RPMI7951 (cell line): ENCODE measurements at places on chromosomes 11 and 22.

DNA sequence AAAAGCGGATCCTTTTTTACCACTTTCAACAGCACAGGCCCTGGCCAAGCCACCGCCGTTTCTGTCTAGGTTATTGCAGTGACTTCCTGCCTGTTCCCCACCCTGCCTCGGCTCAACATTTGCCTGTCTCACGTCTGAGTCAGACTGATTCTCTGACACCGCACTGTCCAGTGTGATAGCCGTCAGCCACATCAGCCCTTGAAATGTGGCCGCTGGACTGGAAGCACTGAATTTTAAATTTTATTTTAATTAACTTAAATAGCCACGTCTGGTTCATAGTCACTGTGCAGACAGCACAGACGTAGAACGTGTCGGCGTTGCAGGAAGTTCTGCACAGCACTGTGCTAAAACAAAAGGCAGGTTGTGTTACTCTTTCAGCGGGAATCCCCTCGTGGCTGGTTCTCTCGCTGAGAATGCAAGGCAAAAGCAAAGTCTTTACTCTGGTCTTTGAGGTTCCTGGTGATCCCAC is 56.3 kb upstream of the ADSL start:
- peak; percentile 55 for DNase-seq

DNA sequence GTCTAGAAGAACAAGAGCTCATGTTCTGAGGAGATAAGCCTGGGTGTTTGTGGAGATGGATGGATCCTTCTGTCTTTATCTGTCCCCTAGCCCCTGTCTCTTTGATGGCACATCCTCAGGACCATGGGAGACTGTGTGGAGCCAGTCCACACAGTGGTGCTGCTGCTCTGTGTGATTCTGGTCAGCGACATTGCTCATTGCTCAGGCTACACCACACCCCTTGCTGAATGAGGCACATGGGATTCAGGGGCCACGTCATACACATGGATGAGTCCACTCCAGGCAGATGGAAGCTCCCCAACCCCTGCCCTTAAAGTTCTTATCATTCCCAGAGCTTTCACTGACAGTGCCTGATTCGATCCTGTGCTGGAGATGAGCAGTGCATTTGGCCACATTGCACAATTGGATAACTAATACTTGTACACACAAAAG is 222.2 kb downstream of the NAV2 start:
- peak; percentile 57 for DNase-seq

- DNase-seq = peak; percentile 52
These were observed 11.9 kb upstream of the MDK start for GRCh38 chr11:46369458-46370152.

DNA sequence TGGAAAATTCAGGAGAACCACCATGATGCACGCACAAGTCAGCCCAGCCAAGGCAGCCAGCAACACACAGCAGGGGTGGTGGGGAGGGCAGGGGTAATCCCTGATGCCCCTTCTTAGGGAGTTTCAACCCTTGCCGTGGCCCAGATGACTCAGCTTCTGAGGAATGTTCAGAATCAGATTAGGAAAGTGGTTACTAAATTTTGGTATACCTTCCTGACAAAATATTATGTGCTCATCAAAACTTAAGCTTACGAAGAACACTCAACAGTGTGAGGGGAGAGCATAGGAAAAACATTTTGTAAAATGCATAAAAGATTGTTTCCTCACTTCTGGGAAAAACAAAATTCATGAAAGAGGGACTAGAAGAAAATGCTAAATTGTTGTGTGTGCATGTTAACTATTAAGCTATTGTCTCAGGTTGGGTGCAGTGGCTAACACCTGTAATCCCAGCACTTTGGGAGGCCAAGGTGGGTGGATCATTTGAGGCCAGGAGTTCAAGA is 32.1 kb downstream of the SERPIND1 start:
- peak; percentile 41 for DNase-seq

DNA sequence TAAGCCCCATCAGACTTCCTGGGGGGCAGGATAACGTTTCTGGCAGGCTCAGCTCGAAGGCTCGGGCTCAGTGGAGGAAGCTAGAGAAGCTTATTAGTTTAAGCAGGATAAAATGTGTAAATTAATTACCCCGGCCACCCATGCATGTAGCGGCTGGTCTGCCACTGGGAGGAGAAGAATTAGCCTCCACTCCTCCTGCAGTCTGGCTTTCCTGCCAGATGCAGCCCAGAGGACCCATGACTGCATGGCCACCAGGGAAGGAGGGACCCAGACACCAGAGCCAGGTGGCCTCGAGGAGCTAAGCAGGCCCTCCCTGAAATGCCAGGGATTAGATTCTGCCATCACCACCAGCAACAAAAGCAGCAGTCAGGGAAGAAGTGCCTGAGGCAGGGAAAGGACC is 32.3 kb downstream of the TRIM29 start:
- no peak for DNase-seq

DNA sequence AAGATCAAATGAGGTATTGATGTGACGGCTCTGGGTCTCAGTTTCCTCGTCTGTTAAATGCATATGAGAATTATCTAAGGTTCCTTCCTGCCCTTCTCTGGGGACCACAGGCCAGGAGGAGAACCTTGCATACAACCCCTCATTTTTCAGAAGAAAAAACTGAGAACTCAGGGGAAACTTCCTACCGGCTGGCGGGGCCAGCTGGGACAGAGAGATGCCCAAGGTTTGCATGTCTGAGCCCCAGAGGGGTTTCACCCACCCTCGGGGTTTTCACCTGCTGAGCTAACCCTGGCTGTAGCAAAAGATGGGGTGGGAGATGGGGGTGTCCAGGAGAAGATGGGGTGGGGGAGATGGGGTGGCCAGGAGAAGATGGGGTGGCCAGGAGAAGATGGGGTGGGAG is 4.3 kb downstream of the TNFRSF13C start:
- no peak for DNase-seq

DNA sequence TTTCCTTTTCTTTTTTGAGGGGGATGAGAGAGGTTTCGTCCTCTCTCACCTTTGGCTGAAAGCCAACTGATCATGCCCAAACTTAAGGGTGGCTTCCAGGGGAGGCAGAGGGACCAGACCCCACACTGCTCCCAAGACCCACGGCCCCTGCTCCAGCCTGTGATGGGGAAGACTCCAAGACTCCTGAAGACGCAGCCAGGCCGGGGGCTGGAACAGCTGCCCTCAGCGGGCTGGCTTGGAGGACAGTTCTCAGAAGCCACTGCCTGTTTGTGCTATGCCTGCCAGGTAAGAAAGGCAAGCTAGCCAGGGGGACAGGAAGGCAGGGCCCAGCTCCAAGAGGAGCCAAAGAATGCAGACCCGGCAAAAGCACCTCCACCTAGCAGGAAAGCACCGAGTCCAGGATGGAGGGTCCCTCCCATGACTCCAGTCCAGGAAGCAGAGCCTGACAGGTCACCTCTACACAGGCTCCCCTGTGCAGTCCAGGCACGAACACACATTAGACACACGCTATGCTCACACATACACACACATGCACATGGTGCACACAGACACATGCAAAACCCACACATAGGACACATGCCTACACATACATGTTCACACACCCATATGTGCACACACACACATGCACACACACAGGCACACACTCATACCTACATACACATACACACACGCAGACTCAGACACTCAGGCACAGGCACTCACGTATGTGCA is 31.3 kb downstream of the GNB1L start:
- DNase-seq = no peak

GRCh38 chr11:69335007-69335780 is 41.2 kb downstream of the MYEOV start:
- no peak for DNase-seq

DNA sequence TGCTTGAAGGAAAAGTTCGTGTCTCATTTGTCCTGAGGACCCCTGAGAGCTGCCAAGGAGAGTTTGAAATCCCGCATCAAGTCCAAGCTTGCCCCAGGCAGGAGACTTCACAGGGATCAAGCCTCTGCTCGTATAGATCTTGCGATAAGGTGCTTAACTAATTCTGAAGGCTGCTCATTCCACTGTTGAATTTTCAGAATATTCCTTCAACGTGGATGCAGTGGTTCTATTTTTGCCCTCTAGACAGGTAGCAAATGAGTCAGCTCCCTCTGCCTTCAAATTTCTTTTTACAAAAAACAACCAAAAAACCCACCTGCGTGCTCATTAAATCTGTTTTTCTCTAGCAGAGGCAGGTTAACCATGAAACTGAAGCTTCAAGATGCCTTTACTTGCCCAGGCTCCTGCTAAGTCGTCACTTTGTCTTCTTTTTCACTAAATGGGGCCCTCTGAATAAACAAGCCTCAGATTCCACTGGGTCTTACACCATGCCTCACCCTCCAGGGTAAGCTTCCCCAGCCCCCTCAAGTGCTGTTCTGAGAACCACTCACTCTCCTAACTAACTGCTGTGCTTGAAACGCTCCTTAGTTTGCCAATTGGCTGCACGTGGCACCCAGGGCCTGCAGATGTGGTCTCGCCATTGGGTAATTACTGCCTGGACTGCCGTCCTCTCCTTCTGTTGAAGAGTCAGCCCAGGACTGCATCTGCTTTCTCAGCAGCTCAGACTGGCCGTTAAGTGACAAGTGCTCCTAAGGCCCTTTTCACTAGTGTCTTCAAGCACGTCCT is 105.0 kb downstream of the TRPC6 start:
- no peak for DNase-seq

DNA sequence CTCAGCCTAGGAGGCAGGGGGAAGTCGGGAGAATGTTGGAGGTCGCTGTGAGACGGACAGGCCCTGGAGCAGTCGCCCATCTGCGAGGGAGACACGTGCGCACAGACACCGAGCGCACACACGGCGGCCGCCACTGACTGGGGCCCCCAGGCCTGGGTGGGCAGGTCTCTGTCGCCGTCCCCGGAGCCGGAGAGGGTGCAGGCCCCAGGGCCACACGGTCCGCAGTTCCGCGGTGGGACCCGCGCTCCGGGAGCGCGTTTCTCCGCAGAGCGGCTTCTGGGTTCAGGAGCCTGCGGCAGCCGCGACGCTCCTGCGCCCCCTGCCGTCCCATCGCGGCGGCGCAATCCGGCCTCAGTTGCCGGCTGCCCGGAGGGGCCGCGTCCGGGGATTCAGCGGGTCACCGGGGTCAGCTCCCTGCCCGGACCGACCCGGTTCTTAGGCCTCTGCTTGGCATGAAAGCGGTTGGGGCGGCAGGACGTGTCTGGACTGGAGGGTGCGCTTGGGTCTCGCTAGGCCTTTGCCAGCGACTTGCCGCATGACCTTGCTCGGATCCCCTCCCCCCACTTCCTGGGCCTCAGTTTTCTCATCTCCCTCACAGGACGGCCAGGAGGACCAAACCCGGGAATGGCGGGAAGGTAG is 31.2 kb downstream of the PDE2A start:
- peak; percentile 33 for DNase-seq

GRCh38 chr11:32435152-32435480 is 223 bp downstream of the WT1 start:
- peak; percentile 39 for DNase-seq

DNA sequence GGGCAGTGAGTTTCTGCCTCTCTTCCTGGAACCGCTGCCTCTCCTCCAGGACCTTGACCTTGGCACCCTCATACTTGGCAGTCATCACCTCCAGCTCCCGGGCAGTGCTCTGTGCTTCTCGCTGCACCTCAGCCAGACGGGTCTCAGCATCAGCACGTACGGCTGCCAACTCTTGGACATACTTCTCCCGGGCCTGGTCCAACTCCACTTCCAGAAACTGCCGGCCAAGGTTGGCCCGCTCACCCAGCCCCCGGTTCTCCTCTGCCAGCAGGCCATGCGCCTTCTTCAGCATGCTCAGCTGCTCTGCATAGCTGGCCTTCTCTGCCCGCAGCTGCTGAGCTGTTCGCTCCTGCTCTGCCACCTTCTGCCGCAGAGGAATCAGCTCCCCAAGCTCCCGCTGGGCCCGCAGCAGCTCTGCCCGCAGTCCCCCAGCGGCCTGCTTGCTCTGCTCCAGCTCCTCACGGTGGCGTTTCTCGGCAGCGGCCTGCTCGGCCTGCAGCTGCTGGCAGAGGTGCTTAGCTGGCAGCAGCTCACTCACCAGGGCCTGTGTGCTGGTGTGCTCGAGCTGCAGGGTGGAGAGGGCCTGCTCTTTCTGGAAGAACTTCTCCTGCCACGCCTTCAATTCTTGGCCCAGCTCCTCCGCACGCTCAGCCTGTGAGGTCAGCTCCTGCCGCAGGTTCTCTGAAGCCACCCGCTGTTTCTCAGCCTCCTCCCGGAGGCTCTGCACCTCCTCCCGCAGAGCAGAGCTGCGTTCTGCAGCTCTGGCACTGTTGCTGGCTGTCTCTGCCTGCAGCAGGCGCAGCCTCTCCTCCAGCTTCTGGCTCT is 14.4 kb downstream of the IL18BP start:
- no peak for DNase-seq

DNA sequence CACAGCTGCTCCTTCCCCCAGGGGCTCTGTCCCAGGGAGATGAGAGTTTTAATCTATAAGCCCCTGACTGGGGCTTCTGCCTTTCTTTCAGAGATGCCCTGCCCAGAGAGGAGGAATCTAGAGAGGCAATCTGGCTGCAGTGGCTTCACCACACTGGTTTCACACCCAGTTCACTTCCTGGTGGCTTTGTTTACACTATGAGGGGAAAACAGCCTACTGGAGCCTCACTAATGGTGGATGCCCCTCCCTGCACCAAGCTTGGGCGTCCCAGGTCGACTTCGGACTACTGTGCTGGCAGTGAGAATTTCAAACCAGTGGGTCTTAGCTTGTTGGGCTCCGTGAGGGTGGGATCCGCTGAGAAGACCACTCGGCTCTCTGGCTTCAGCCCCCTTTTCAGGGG is 21.5 kb upstream of the MMP1 start:
- DNase-seq = no peak

DNA sequence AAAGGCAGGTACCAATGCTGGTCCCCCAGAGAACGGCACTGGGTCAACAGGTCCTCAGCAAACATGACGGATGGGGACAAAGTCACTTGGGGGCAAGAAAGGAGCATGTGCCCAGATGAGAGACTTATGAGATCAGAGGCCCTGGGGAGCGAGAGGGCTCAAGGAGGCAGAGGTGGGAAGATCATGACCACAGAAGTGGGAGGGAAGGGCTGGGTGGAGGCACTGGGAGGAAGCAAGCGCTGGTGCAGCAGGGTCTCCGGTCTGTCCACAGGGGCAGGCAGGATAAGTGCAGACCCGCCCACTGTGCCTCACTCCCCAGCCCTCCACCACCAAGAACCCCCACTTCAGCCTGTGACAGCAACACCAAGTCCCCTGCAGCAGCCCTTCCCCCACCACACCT is 10.9 kb downstream of the ELFN2 start:
- DNase-seq = no peak

DNA sequence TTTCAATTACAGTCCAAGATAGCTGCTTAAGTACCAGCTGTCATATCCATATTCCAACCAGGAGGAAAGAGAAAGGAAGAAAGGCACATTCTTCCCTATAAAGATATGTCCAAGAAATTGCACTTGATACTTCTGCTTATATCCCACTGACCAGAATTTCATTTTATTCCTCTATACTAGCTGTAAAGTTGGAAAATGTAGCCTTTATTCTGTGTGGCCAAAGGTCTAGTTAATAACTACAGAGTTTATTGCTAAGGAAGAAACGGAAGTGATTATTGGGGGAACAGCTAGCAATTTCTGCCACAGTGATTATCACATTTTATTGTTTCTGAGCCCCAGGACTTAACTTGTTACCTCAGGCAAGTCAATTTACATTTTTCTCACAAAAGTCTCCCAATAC is 213.8 kb downstream of the TTC28 start:
- no peak for DNase-seq

GRCh38 chr22:31082606-31083376 is 1.7 kb downstream of the SMTN start:
- peak; percentile 47 for DNase-seq
